Activated naive CD4-positive, alpha-beta T cell treated with anti-CD3 and anti-CD28 coated beads, Interleukin-2, amount 10 ng/mL, durations not matched to agents 5 hours and 36 hours (primary cell): ENCODE measurements at places on chromosomes 5 and 9. TPM values are rescaled to one million over a fixed set of nuclear protein-coding genes. Genes with fewer than 3 reads are reported as not detected.

Gene OBP2B
- not detected for total RNA-seq

Gene VLDLR
- 5.2 TPM for total RNA-seq

Gene CDH6
- total RNA-seq: not detected

Gene GPR107
- 20.1 TPM for total RNA-seq

Gene ADRA1B
- total RNA-seq: not detected

Gene SLU7
- total RNA-seq: 59.6 TPM

Gene RNF183
- total RNA-seq: not detected

Gene SYK
- total RNA-seq: 0.22 TPM

Gene TXNDC8
- not detected for total RNA-seq

Gene LCN12
- 2.4 TPM for total RNA-seq

Gene PDE6A
- not detected for total RNA-seq

Gene ALDH1A1
- not detected for total RNA-seq

Gene SOX30
- total RNA-seq: 0.12 TPM

Gene FOXI1
- not detected for total RNA-seq

Gene CYLC2
- total RNA-seq: not detected

Gene NRARP
- 1.1 TPM for total RNA-seq

Gene ZNF454
- not detected for total RNA-seq

Gene TBC1D13
- 18.6 TPM for total RNA-seq

Gene SLCO6A1
- not detected for total RNA-seq
